ENCODE measurements at places on chromosomes 7 and 10. TPM values are rescaled to one million over a fixed set of nuclear protein-coding genes. Genes with fewer than 3 reads are reported as not detected.

GRCh38 chr7:49150486-49150885, 226.1 kb downstream of the CDC14C start:
- no peak for DNase-seq

- DNase-seq: no peak
These were observed 58.4 kb downstream of the ZNF22 start for GRCh38 chr10:45058992-45059561.

DNA sequence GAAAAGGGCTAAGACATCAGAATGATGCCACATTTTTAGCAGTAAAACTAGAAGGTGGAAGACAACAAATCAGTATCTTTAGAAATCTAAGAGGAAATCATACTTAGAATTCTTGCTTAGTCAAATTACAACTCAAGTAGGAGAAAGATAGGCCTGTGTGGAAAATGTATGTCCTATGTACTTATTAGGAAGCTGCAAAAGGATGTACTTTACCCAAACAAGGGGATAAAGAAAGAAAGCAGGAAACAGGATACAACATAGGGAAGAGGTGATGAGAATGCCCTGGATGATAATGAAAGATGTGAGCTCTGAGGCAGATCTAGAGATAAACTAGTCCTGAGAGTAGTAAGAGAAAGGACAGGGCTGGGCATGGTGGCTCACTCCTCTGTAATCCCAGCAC, 54.9 kb downstream of the RNLS start:
- no peak for DNase-seq

DNA sequence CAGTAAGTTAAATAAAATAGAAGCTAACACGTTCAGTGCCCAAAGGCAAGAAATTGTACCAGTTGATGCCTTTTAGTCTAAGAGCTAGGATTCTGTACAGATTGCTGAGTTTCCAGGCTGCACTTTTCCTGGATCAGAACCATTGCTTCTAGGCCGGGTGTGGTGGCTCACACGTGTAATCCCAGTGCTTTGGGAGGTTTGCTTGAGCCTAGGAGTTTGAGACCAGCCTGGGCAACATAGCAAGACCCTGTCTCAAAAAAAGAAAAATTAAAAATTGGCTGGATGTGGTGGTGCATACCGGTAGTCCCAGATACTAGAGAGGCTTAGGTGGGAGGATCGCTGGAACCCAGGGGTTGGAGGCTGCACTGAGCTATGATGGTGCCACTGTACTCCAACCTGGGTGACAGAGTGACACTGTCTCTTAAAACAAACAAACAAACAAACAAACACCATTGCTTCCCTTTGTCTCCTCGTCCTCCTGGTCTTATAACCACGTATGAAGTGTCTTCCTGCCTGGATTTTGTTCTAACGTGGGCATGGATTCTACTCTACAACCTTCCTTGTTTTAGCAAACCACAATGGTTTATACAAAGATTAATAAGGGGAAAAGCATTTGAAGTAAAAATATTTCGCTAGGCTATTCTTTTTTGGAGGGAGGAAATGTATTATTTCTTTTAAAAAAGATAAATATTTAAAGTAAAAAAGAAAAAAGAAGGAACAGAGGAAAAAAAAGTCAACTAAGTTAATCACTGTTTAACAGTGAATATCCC, 9.7 kb upstream of the CCNY start:
- DNase-seq: no peak

The GRID1 gene
- 3.5 TPM for total RNA-seq

GRCh38 chr10:104579136-104579535, 62.0 kb upstream of the SORCS3 start:
- no peak for DNase-seq

The LRGUK gene
- 1.2 TPM for total RNA-seq

The LIPN gene
- not detected for total RNA-seq

DNA sequence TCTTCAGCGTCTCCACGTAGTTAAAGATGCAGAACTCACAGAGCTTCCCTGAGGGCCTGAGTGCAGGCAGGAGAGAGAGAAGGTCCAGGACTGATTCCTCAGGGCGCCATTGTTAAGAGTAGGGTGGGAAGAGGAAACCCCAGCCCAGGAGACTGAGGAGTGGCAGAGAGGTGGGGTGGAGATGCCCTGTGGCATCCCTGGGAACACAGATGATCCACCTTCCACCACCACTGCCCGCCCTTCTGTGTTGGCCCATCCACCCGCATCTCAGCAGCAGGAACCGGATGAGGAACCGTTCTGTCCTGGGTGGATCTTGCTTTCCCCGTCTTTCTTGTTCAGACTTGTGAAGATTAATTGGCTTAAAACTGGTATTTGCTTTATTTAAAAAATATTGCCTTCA, 48.3 kb downstream of the PFKP start:
- DNase-seq: no peak

The GDF2 gene
- not detected for total RNA-seq

- no peak for DNase-seq
These were observed 18.4 kb upstream of the KLF14 start for GRCh38 chr7:130752424-130752823.

The ITPRID1 gene
- not detected for total RNA-seq

Data from omental fat pad (tissue), 4 donors.